Activated CD8-positive, alpha-beta memory T cell treated with anti-CD3 and anti-CD28 coated beads, Interleukin-2, amount 10 ng/mL, durations not matched to agents 7 days and 5 days (primary cell): ENCODE measurements at places on chromosomes 1 and 21. TPM values are rescaled to one million over a fixed set of nuclear protein-coding genes. Genes with fewer than 3 reads are reported as not detected.

Gene OR10Z1
- not detected for total RNA-seq

Gene LRRC3
- total RNA-seq: 3.9 TPM

Gene FAM72A
- 37.4 TPM for total RNA-seq

DNA sequence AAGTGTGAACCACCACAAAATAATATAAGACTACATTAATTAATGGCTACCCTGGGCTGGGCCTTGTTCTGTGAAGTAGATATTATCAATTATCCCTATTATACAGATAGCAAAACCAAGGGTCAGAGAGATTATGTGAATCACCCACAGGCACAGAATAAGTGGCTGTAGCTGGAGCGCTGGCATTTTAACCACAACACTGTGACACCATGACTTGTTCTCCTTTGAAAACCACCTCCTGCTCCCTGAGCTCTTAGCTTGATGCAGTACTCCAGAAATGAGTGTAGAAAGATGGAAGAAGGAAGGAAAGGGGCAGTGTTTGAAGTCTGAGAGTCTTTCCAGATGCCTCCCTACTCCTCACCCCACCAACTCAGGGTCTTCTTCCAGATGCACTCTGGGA lies 29.5 kb upstream of the JUN start:
- peaks cover 40% of the 10 kb centered on the region for H3K4me1 ChIP-seq
- no peak overlapping the region for H3K4me3 ChIP-seq
- DNase-seq: no peak
- peak overlapping the region; percentile 1 for H3K27ac ChIP-seq

- no peaks in the 10 kb centered on the region for H3K27me3 ChIP-seq
- H3K36me3 ChIP-seq: no peaks in the 10 kb centered on the region
- DNase-seq: no peak
- no peak overlapping the region for H3K4me3 ChIP-seq
- no peak overlapping the region for H3K27ac ChIP-seq
Observed at GRCh38 chr1:81547912-81548303, 252.8 kb upstream of the ADGRL2 start.

DNA sequence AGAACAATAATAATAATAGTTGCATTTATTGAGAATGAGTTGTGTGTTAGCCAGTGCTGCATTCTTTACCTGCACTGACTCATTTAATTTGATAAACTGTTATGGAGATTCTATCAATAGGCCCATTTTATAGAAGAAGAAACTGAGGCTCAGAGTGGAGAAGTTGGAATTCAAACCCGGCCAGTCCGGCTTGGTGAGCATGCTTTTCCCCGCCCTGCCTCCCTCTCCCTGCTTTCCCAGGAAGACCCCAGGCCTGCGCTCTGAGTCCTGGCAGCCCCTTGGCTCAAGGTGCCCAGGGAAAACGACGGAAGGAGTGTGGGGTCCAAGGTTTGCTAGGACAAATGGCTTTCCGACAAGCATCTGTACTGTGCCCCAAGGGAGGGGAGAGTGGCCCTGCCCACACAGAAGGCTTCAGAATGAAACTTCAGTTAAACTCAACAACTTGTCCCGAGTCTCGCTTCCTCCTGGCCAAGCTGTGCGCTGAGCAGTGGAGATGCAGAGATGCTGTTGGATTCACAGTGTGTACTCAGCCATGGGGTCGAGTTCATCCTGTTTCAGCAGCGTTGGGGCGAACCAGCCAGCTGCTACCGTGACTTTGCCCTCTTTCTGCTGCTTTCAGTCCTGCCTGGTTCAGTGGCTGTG lies 23.3 kb upstream of the PADI6 start:
- DNase-seq: no peak
- no peak overlapping the region for H3K27ac ChIP-seq
- peaks cover 4% of the 10 kb centered on the region for H3K4me1 ChIP-seq
- no peaks in the 10 kb centered on the region for H3K36me3 ChIP-seq

- H3K4me3 ChIP-seq: no peak overlapping the region
- H3K4me1 ChIP-seq: peaks cover 4% of the 10 kb centered on the region
- DNase-seq: no peak
- H3K27me3 ChIP-seq: peaks cover 40% of the 10 kb centered on the region
Observed at GRCh38 chr1:107135463-107135862, 5.4 kb upstream of the NTNG1 start.

- no peaks in the 10 kb centered on the region for H3K36me3 ChIP-seq
- no peak for DNase-seq
- no peaks in the 10 kb centered on the region for H3K27me3 ChIP-seq
- H3K4me1 ChIP-seq: no peaks in the 10 kb centered on the region
Observed at GRCh38 chr1:18569811-18570545, 60.7 kb upstream of the PAX7 start.

- no peak for DNase-seq
- H3K27ac ChIP-seq: no peak overlapping the region
- no peaks in the 10 kb centered on the region for H3K4me1 ChIP-seq
- H3K27me3 ChIP-seq: no peaks in the 10 kb centered on the region
- H3K36me3 ChIP-seq: no peaks in the 10 kb centered on the region
Observed at GRCh38 chr1:239879321-239880170, 212.1 kb upstream of the FMN2 start.
